ENCODE measurements at places on chromosomes 7 and 10.

GRCh38 chr10:91798649-91799611 lies 704 bp downstream of the TNKS2 start:
- DNase-seq: no peak

DNA sequence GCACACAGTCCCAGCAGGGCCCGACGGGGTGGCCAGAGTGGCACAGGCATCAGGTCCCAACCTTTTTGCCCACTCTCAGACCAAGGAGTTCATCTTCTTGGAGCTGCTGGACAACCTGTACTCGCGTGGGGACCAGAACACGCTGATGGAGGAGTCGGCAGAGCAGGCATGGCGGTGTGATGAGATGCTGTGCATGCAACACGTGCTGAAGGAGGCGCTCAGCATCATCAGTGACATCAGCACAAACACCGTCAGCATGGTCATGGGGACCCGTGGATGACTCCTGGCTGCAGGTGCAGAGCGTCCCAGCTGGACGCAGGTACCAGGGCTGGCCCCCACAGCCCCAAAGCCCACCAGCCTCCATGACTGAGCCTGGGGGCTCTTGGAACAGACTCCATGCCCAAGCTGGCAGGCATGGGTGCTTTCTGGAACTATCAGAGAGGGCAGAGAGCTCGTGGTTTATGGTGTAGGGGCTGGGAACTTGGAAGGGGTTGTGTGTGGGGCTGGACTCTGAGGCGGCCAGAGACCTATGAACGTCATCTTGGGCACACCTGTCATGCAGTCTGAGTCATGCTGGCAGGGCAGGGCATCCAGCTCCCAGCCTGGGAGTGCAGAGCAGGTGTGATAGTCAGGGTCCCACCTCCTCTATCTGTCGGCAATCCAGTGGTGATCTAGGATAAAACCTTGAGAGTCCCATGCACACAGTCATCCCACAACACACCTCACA lies 8.2 kb upstream of the MTPAP start:
- no peak for DNase-seq

DNA sequence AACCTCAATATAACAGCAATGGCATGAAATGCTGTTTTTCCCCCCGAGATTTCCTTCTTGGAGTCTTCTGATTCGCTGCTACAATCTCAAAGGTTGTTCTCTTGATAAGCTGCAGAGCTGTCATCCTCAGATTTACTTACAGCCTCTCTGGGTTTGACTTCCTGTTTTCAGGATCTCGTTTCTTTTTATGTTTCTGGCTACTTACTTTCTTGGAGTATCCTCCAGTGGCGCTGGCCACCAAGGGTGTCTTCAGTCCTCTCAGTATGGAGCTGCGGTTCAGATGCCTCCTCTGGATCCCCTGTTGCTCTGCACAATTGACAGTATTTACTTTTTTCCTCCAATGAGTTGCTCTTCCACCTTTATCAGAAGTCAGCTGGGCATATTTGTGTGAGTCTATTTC lies 152.0 kb upstream of the TMEM72 start:
- DNase-seq: no peak

DNA sequence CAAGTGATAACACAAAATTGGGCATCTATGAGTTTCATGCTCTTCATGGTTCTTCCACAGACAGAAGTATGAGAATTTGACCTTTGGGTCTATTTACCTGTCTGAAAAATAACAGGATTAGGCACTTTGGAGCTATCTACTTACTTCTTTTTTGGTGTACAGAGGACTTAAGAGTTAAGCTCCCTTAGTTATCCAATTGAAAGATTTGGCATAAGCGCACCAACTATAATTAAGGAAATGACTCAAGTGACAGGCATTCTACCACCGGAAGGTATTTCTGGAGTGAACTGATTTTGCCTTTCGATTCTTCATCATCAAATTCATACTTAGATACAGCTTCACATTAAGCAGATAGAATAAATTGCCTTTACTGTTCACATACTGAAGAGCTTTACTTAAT lies 43.9 kb downstream of the IFIT5 start:
- DNase-seq: no peak

All from frontal cortex (tissue), 4 donors.